ENCODE measurements at places on chromosomes 5 and 9. TPM values are rescaled to one million over a fixed set of nuclear protein-coding genes. Genes with fewer than 3 reads are reported as not detected.

DNA sequence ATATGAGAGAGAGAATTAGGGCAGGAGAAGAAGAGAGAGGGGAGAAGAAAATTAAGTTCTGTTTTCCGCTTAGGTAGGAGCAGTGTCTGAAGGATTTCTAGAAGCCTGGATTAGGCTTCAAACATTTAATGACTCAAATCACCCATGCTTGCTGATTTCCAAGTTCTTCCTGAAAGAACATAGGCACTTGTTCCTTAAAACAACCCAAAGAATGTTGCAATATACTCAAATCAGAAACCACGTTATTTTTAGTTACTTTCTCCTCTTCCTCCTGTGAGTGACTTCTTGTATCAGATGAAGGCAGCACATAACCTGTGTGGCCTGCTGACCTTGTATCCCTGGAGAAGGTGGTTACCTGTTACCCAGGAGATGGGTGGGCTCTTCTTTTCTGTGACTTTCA lies 351.5 kb upstream of the KLF4 start:
- no peak overlapping the region for H3K27ac ChIP-seq
- H3K4me1 ChIP-seq = no peaks in the 10 kb centered on the region
- H3K27me3 ChIP-seq = no peaks in the 10 kb centered on the region
- no peaks in the 10 kb centered on the region for H3K36me3 ChIP-seq
- DNase-seq = no peak

The DDX4 gene
- total RNA-seq = 0.26 TPM

The ENHO gene
- 1.00 TPM for total RNA-seq

DNA sequence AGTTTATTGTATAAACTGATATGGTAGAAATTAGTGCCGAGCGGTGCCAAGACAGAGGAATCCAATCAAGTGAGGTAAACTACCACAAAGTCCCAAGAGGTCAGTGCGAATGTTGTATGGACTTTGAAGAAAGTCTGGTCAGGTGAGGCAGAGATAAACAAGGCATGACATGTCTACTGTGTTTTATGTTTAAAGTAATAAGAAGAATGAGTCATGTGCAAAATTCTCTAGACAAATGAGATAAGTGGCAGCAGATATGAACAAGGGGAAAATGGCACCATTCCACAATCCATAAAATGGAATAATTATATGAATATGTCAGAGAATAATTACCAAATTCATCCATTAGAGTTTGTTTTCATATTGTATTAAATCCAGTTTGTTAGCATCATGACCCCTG lies 364.1 kb upstream of the CCNH start:
- H3K27me3 ChIP-seq = no peaks in the 10 kb centered on the region
- no peak overlapping the region for H3K4me3 ChIP-seq
- DNase-seq = no peak
- no peaks in the 10 kb centered on the region for H3K36me3 ChIP-seq

DNA sequence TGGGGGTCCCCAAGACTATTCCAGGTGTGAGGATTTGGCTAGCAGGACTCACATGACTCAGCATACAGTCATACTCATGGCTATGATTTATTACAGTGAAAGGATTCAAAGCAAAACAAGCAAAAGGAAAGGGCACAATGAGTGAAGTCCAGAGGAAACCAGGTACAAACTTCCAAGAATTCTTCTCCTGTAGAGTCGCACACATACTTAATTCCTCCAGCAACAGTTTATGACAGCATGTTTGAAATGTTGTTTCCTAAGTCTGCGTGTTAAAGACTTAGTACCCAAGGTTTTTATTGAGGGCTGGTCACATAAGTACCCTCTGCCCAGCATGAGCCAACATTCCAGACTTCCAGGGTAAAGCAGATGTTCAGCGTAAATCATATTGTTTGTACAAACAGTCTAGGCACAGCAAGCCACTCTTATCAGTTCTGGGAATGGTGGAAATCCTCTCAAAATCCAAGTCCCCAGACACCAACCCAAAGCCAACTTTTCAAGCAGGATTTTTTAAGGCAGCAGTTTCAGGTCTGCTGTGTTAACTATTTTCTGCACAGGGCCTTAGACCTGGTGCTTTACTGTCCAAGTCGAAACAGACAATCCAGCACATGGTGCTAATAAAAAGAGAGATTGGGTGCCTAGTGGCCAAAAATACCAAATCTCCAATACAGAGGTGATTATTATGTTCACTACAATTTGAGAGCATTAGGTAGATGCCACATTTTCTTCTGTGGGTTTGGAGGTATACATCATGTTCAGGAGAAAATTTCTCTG lies 18.6 kb upstream of the RICTOR start:
- H3K4me1 ChIP-seq = no peaks in the 10 kb centered on the region
- no peaks in the 10 kb centered on the region for H3K27me3 ChIP-seq
- DNase-seq = no peak
- H3K27ac ChIP-seq = no peak overlapping the region
- H3K4me3 ChIP-seq = no peak overlapping the region
- H3K36me3 ChIP-seq = no peaks in the 10 kb centered on the region

DNA sequence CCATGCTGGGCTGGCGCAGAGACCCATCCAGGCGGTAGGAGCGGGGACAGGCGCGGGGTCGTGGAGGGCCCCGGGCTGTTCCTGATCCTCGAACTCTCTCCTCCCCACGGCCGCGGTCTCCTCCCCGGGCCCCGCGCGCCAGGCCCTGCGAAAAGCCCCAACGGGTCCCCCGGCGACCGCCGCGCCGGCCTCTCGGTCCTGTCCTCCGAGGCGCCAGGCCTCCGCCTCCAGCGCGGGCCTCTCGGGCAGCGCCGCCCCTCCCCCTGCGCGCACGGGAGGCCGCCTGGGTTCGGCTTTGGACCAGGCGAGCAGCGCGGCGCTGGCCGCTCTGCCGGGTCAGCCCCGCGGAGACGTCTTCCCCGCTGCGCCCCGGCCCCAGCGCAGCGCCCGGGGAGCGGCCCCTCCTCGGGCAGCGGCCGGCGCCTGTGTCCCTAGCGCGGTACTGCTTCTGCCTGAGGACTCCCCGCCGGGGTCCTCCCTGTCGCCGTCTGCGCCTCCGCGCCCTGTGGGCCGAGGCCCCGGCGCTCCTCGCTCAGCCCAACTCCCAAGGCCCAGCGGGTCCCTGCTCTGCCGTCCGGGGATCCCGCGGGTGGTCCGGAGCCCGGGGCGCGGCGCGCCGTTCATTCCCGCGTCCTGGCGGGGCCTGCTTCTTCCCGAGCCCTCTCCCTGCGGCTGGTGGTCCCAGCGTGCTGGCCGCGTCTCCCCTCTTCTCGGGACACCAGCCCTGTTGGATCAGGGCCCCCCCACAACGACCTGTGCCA lies 13.4 kb downstream of the COL23A1 start:
- H3K27ac ChIP-seq = no peak overlapping the region
- no peak for DNase-seq
- no peaks in the 10 kb centered on the region for H3K36me3 ChIP-seq
- H3K4me3 ChIP-seq = no peak overlapping the region

GRCh38 chr5:82327941-82328340 lies 49.8 kb upstream of the RPS23 start:
- no peaks in the 10 kb centered on the region for H3K4me1 ChIP-seq
- no peak overlapping the region for H3K27ac ChIP-seq
- no peaks in the 10 kb centered on the region for H3K27me3 ChIP-seq
- H3K36me3 ChIP-seq = no peaks in the 10 kb centered on the region

- H3K4me3 ChIP-seq = no peak overlapping the region
- H3K4me1 ChIP-seq = no peaks in the 10 kb centered on the region
- H3K27me3 ChIP-seq = no peaks in the 10 kb centered on the region
- no peak overlapping the region for H3K27ac ChIP-seq
- H3K36me3 ChIP-seq = no peaks in the 10 kb centered on the region
Observed at GRCh38 chr5:171749365-171749764, 36.3 kb upstream of the SMIM23 start.

- H3K27me3 ChIP-seq = no peaks in the 10 kb centered on the region
- no peaks in the 10 kb centered on the region for H3K36me3 ChIP-seq
- no peak overlapping the region for H3K4me3 ChIP-seq
- DNase-seq = no peak
- no peak overlapping the region for H3K27ac ChIP-seq
- H3K4me1 ChIP-seq = peaks cover 7% of the 10 kb centered on the region
Observed at GRCh38 chr5:34717426-34718327, 61.5 kb downstream of the RAI14 start.

DNA sequence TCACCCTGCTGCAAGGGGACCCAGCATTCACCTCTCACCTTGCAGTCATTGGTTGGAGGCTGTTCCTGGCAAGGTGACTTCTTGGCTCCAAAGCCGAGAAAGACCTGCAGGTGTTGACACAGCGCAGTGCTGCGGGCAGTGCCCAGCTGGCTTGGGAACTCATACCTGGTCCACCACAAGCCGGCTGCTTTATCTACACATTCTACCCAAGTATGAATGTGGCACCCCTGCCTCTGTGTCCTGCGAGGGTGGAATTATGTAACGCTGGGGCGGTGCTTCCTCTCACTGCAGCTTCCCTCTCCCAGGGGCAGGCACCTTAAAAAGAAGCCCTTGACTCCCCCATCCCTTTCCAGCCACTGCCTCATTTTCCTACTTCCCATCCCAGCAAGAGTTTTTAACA lies 2.5 kb upstream of the ZMYND19 start:
- peaks cover 8% of the 10 kb centered on the region for H3K4me1 ChIP-seq
- no peak overlapping the region for H3K4me3 ChIP-seq

- no peaks in the 10 kb centered on the region for H3K27me3 ChIP-seq
- no peaks in the 10 kb centered on the region for H3K36me3 ChIP-seq
- H3K4me3 ChIP-seq = no peak overlapping the region
- H3K4me1 ChIP-seq = no peaks in the 10 kb centered on the region
Observed at GRCh38 chr9:1922026-1922425, 93.1 kb upstream of the SMARCA2 start.

DNA sequence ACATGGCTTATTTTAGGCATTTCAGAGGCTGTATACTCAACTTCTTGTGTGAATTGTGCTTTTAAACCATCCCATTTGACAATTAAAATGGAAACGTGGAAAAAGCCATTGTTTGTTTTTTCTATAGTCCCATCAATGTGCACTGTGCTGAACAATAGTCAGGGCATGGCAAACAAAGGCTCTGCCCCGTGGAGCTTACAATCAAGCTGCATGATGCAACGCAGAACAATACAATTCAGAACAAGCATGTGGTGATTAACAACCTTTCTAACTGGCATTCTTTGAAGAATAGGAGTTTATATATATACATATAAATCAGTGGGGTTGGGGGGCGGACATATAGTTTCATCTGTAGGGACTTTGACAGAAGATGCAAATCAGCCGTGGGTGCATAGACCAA lies 2125.4 kb upstream of the WWC1 start:
- no peak overlapping the region for H3K4me3 ChIP-seq
- no peak for DNase-seq

DNA sequence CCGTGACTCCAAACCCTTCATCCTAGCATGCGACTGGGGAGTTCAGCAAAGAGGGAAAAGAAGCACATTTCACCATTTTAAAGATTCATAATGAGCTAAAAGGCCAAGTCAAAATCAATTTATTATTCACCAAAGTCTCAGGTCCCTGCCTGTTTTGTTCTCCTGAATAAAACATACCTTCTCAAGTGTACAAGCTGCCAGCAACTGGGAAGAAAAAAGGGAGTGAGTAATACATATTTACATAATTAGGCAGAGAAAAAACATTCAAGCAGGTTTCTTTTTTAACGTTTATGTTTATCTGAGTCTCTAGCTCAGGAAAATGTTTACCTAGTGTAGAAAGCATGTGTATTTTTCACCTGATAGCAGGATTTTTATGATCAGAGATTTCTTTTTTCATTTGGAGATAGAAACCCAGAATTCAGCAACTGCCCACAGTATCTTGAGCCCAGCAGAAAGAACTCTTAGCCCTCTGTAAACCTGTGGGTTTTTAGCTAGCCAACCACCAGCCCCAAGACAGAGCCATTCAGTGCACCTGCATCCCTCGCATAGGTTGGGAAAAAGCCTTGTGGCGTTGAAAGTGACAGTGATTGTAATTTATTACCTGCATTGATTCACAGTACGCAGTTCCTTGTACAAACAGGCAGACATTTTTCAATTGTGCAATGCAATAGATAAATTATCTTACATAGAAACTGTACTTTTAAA lies 117.9 kb upstream of the GRIA1 start:
- H3K4me3 ChIP-seq = no peak overlapping the region
- H3K36me3 ChIP-seq = no peaks in the 10 kb centered on the region
- no peaks in the 10 kb centered on the region for H3K27me3 ChIP-seq
- no peak overlapping the region for H3K27ac ChIP-seq

- no peak overlapping the region for H3K4me3 ChIP-seq
- no peak for DNase-seq
- H3K36me3 ChIP-seq = no peaks in the 10 kb centered on the region
- H3K27me3 ChIP-seq = no peaks in the 10 kb centered on the region
- H3K4me1 ChIP-seq = peaks cover 3% of the 10 kb centered on the region
Observed at GRCh38 chr9:132301521-132301920, 53.3 kb downstream of the SETX start.

The FAM81B gene
- total RNA-seq = not detected

- H3K4me3 ChIP-seq = no peak overlapping the region
- no peak for DNase-seq
- peaks cover 23% of the 10 kb centered on the region for H3K4me1 ChIP-seq
- H3K27ac ChIP-seq = no peak overlapping the region
- H3K36me3 ChIP-seq = peaks cover 3% of the 10 kb centered on the region
Observed at GRCh38 chr9:113516840-113517577, 53.5 kb downstream of the RGS3 start.

The ANKRD18B gene
- total RNA-seq = 2.2 TPM

- peaks cover 61% of the 10 kb centered on the region for H3K4me1 ChIP-seq
- no peaks in the 10 kb centered on the region for H3K36me3 ChIP-seq
- H3K27me3 ChIP-seq = no peaks in the 10 kb centered on the region
Observed at GRCh38 chr9:35520364-35520710, 30.4 kb downstream of the RUSC2 start.

DNA sequence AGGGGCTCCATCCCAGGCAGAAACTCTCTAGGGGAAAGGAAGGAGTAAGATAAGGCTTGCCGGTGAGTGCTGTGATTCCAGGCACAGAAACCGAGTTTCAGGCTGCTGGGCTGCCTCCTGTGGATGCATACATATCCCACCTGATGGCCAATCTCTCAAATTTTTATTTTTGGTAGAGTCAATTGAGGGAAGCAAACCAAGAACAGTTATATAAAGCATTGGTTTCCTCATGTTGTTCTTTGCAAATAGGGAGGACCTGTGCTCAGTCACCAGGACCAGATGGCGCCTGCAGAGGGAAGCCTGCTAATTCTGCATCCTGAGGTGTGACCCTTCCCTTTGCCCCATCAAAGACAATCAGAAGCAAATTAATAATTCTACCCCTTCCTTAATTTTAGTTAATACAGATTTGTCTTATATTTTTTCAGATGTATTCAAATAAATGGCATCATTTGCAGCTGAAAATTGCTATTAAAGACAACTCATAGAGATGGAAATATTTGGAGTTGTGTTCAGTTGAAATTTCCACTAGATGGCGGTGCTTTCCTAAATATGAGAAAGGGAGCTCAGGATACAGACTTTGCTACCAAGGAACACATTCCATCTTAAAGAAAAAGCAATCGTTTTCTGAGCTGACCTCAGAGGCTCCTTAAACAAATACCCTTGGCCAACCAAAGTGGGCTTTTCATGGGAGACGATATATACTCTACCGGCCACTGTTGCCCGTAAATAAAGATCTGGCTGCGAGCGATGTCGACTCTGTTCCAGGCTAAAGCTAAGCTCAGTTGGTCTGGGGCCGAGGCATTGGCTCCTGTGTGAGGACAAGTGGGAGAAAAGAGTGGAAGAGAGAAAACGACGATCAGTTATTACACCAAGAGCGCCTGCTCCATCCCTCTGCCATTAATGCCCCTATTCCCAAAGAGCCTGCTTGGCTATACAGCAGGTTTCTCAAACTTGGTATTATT lies 225.7 kb upstream of the KLF9 start:
- H3K27ac ChIP-seq = no peak overlapping the region
- no peaks in the 10 kb centered on the region for H3K4me1 ChIP-seq
- H3K27me3 ChIP-seq = no peaks in the 10 kb centered on the region

The OCLN gene
- 184 TPM for total RNA-seq

The PCDHGC4 gene
- total RNA-seq = 0.39 TPM

The IFNA13 gene
- not detected for total RNA-seq

- H3K4me1 ChIP-seq = no peaks in the 10 kb centered on the region
- H3K4me3 ChIP-seq = peak within 1 kb of the TSS; percentile 62
- no peak within 1 kb of the TSS for H3K27ac ChIP-seq
- no peaks in the 10 kb centered on the region for H3K27me3 ChIP-seq
- no peaks in the 10 kb centered on the region for H3K36me3 ChIP-seq
- peak; percentile 39 for DNase-seq
Observed at GRCh38 chr5:176365351-176366231, at the start of gene ARL10. Gene ARL10 (plus strand): TSS chr5:176365487. CDS start chr5:176365564, 77 bp downstream.

All from Caco-2 (cell line).